Adipocyte (in vitro differentiated cells): ENCODE measurements at places on chromosomes 1 and 21.

DNA sequence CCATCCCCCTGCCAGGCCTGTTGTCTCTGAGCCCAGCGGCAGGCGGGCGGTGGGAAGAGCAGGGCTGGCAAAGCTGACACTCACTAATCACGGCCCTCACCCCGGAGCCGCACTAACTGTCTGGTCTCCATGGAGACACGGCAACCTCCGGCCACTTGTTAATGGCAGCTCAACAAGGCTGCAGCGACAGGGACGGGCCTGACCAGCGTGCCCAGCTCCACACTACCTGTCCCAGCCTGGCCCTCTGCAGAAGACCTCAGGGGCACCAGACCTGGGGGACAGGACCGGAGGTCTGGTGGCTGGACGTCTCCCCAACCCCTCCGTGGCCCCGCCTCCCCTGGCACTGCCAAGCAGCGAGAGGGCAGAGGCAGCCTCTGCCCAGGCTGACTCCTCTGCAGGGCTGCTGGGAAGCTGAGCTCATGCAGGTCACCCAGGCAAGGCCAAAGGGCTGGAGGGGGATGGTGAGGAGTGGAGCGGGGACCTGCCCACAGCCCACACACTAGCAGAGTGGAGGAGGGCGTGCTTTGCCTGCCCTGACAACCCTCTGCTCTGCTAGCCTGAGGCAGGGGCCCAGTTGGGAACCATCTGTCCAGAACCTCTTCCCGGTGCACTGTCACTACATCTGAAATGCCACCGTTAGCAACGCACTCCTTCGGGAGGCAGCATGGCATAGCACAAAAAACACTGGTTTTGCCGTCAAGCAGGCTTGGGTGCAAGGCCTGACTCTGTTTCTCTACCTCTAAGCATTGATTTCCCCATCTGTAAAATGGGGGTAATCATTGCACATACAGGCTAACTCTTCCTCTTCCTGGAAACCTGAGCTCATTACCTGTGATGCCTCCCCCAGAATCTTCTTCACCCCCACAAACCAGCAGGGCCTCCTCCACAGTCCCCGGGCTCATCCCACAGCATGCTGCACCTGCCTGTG is 29.6 kb upstream of the WASF2 start:
- DNase-seq = no peak

- DNase-seq = no peak
Measured at GRCh38 chr1:39106801-39107327, 80.7 kb downstream of the NDUFS5 start.

DNA sequence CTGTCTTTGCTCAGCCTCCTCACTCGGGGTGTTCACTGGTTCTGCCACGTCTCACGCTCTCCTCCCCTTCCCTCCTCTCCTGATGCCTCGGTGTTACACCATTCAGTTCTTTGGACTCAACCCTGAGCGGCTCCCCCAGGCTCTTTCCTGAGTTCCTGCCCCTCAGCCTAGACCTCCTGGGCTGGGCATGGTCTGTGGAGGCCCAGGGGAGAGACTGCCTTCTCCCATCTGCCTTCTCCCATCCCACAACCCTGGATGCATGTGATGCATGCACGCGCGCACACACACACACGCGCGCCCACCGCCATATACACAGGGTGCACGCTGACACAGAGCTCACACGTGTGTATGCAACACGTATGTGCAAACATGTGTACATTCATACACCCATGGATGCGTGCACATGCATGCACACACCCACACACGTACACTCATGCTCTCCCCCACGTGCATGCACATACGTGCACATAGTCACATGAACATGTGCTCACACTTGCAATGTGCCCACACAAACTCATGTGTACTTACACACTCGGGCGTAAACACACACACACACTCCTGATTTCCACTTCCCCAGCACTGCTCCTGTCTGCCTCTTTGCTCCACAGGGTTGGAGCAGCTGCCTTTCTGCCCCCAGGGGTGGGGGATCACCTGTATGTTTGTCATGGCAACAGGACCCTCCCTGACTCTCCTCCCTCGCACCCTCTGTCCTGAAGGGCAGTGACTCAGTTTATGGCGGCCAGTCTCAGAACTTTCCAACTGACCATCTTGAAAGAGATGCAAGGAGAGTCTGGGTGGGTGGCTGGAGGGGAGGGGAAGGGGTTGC is 59.0 kb downstream of the HUNK start:
- DNase-seq = no peak

- DNase-seq = no peak
Measured at GRCh38 chr1:41015897-41016470, 5.5 kb downstream of the SLFNL1 start.

DNA sequence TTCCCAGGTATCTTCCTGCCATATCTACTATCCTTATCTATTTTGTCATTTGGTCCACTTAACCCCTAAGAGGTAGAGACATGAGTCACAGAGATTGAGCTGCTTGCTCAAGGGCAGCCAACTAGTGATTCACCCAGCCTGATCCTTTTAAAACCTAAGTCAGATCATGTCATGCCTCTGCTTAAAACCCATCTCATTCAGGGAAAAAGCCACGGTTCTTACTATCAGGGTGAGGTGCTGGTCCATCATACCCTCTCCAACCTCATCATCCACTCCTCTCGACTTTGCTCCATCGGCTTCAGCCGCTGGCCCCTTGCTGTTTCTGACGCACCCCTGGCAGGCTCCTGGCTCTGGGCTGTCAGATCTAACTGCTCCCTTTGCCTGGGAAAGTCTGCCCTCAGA is 14.4 kb upstream of the PPP1R15B start:
- peak; percentile 56 for DNase-seq

DNA sequence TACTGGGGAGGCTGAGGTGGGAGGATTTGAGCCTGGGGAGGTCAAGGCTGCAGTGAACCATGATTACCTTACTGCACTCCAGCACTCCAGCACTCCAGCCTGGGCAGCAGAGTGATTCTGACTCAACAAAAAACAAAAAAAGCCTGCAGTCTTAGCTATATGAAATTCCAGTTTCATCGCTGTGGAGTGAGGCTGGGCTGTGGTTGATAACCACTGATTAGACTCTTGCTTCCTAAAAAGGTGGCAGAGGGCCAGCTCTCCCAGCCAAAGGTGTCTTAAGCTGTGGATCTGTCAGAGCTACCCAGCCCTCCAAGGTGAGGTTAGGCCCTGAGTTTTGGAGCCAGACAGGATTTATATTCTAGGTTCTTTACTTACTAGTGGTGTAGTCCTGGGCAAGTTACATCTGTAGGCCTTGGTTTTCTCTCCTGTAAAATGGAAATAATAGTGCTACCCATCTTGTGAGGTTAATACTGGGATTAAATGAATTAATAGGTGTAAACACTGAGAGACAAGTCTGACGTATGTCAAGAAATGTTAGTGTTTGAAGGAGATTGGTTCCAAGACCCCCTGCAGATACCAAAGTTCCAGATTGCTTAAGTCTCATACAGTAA is 35.9 kb downstream of the TMCC2 start:
- no peak for DNase-seq

DNA sequence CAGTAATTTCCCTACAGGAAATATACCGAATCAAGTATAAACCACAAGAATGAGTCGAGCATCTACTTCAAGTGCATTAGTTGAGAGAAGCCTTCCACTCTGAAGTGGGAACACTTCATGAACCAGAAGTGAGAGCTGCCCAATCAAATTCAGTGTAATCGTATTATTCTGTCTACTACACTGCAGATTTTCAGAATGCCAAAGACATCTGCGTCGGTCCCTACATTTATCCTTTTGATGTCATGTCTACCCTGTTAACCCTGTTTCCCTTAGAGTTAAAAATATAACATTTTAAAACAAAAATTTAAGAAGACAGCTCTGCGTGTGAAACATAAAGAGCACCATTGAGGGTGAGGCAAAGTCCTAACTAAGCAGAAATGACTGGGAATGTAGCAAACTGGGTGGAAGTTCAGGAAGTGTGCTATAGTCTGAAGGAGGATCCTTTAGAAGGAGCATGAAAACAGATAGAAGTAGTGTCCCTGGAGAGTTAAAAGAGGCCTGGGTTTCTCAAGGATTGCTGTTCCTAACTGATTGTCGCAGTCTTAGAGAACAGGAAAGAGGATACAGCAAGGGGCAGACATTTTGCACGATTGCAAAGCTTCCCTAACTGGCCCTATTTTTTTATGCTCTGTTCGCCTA is 291.2 kb downstream of the PTPRC start:
- peak; percentile 55 for DNase-seq

DNA sequence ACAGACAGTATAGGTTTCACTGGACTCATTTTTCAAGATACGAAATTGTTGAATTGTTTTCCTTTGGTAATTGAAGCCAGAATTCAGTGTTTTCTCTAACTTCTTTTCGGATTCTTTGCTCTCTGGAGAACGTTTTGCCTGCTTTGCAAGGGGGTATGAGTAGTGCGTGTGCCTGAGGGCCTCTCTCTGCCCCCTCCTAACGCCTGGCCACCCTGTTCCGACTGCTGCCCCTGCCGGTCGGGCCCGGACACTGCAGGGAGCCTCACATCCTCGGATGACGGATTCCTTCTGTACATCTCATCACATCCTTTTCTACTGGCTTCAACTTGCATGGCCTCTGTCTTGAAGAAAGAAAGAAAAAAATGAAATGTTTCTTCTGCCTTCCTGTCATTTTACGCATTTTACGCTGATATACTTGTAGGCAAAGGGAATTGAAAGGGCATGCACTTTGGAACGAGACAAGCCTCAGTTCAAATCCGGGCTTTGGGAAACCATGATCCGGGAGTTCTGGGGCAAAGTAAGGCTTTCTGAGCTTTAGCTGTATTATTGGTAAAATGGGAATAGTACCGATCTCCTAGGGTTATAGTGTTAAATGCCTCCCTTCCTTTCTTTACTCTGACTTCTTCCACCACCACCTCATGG is 65.1 kb downstream of the DISC1 start:
- peak; percentile 91 for DNase-seq

DNA sequence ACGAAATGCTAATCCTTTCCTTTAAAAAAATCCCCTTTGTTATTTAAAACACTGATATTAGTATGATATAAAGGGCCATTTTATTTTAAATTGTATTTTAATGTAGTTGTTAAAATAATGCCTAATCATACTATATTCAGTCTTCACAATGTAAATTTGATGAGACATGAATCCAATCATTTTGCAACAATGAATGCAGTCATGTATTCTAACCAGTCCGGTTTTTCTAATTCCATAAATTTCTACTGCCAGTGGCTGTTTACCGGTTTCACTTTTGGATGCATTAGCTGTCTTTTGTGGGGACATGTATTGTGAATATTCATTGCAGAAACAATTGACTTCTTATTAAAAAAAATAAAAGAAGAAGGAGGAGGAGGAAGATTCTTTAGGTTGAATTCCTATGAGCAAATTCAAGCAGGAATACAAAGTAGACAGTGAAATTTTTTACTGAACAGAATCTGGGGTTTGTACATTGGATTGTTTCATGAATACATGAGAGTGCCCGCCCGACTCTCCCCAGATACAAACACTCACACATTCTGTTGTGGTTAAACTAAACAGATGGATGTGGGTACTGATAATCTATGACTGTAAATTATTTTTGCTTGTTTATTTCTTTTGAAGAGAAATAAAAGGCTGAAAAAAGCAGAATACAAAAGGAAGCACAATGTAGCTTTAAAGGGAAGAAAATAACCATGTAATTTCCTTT is 624.8 kb upstream of the PTBP2 start:
- DNase-seq = no peak

DNA sequence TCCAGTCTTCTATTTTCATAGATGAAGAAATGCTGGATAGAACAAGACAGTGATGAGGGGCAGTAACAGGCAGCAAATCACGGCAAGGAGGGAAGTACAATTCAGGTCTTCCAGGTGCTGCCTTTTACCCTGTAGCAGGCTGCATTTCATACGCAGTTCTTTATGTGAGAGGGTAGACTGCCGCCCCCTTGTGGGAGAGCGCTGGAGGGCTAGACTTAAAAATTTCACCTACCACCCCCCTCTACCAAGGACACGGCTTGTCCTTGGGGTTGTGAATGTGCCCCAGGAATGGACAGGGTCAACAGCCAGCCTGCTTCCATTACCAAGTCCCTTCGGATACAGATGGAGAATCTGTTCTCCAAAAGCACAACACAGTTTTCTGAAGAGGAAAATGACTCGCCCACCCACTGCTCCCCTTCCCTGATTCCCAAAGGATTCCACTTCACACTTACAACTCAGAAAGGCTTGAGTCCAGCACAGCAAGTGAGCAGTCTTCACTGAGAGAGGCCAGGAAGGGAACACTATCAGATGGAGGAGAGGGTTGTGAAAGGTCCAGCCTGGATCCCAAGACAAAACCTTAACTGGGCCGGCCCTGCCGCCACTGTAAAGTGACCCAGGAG is 7.4 kb downstream of the WDR77 start:
- peak; percentile 45 for DNase-seq

GRCh38 chr1:19411612-19412011 is 73.7 kb downstream of the CAPZB start:
- DNase-seq = no peak

- DNase-seq = no peak
Measured at GRCh38 chr1:92447033-92447681, 39.6 kb downstream of the GFI1 start.

DNA sequence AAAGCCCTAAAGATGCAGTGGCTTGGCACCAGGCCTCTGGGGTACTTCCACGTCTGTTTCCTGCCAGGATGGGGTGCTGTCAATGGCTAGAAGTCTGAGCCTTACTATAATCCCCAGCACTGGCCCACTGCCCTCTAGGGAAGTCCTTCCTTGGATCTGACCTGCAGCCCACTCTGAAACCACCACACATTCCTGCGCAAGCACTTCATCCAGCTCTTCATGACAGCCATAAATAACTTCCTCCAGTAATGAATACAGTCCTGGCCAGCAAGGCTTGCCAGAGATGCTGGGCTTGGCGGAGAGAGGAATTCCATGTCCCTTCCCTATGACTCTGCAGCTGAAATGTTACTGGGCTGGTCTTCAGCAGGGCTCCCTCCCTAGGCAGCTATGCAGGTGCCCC is 32.6 kb downstream of the ALPL start:
- peak; percentile 12 for DNase-seq

- DNase-seq = no peak
Measured at GRCh38 chr1:98393719-98394118, 267.8 kb upstream of the SNX7 start.

DNA sequence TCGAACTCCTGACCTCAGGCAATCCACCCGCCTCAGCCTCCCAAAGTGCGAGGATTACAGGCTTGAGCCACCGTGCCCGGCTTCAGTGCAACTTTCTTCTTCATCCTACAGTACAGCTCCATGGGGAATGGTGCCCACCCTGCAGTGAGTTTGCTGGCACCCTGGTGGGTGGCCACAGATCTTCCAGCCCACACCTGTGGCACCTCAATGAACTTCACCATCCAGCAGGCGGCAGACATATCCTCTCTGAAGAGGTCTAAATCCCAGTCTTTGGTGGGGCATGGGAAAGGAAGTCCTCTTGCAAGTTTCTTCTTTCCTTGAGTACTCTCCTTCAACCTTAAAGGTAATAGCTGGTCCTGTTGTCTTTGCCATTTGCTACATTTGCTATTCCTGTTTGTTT is 18.1 kb upstream of the ZBTB8A start:
- DNase-seq = no peak

GRCh38 chr21:41634211-41634694 is 126.3 kb upstream of the TMPRSS2 start:
- no peak for DNase-seq
